ENCODE measurements at places on chromosomes 12 and 14. TPM values are rescaled to one million over a fixed set of nuclear protein-coding genes. Genes with fewer than 3 reads are reported as not detected.

GRCh38 chr14:35222872-35223466, 69.2 kb upstream of the PSMA6 start:
- H3K4me1 ChIP-seq: no peaks in the 10 kb centered on the region
- no peak for DNase-seq
- no peaks in the 10 kb centered on the region for H3K27me3 ChIP-seq
- H3K4me3 ChIP-seq: no peak overlapping the region

DNA sequence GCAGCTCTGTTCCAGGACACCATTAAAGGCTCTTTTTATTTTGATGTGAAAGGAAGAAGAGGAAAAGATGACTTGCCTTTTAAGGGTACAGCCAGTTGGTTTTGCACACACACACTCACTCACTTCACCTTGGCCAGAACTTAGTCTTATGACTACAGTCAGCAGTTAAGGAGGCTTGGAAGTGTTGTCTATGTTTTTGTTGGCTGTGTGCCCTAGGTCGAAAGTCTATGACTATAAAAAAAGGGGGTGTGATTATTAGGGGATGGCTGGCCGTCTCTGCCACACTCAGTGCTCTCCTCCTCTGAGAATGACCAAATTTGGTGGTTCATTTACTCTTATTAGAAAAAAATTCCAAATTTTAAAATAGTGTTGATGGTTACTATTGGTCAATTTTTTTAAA, 139.5 kb upstream of the OTX2 start:
- no peaks in the 10 kb centered on the region for H3K36me3 ChIP-seq
- no peak overlapping the region for H3K4me3 ChIP-seq
- no peaks in the 10 kb centered on the region for H3K4me1 ChIP-seq

DNA sequence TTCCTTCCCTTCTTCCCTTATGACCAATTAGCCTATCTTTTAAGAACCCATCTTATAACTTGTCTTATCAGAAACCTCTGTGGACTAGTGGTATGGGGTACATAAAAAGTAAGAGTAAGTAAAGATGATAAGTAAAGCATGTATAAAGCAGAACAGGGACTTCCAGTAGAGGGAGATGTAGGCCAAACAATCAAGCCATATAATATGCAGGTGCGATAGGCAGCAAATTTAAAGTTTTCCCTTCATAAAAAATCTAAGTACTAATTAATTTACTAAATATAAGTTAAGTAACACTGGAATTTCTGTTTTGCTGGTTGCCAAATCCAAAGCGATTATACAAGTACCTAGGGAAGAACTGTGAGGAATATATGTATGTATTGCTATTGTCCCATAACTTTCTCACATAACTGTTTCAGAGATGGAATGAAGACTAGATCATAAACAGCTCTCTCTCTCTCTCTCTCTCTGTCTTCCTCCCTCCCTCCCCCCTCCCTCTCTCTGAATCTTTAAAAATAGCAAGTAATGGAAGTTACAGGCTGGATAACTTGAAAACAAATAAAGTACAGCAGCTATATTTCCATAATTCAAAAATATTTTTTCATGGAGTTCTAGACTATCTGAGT, 25.7 kb downstream of the METTL25 start:
- H3K27ac ChIP-seq: no peak overlapping the region
- DNase-seq: no peak
- H3K4me3 ChIP-seq: no peak overlapping the region
- H3K36me3 ChIP-seq: no peaks in the 10 kb centered on the region
- H3K4me1 ChIP-seq: no peaks in the 10 kb centered on the region

GRCh38 chr12:46657453-46658411, 168.1 kb downstream of the SLC38A4 start:
- no peak for DNase-seq
- H3K36me3 ChIP-seq: no peaks in the 10 kb centered on the region
- no peak overlapping the region for H3K4me3 ChIP-seq
- H3K27ac ChIP-seq: no peak overlapping the region
- H3K4me1 ChIP-seq: peaks cover 6% of the 10 kb centered on the region
- no peaks in the 10 kb centered on the region for H3K27me3 ChIP-seq

DNA sequence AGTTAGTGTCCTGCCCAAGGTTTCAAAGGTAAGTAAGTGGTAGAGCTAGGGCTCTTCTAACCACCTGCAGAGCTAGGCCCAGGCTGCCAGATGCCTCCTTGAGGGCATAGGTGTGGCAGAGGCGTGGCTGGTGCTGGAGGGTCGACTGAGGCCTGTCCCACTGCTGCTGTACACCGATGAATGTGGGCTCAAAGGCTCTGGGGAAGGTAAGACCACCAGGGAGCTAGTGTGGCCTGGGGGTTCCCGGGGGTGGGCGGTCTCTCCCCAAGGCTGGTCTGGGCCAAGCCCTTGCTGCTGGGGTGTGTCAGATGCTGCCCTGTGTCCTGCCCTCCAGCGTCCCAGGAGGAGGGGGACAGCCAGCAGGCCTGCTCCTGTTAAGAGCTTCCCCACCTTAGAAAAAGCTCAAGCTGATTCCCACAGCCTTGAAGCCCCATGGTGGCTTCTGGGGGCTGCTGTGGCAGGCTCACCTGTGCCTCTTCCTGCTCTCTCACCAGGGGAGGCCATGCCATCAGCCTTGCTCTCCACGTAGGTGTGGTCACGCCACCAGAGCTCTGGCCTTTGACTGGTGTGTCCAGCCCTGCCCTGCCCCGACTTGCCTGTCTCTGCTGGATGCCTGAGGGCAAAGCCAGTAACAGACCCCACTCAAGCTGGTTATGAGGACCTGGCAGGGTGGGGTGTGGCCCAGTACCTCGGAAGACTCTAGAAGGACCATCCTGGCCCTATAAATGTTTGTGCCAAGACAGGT, 36.8 kb downstream of the SH2B3 start:
- DNase-seq: no peak
- peaks cover 4% of the 10 kb centered on the region for H3K4me1 ChIP-seq
- no peak overlapping the region for H3K4me3 ChIP-seq
- no peaks in the 10 kb centered on the region for H3K36me3 ChIP-seq
- H3K27me3 ChIP-seq: no peaks in the 10 kb centered on the region
- peak overlapping the region; percentile 77 for H3K27ac ChIP-seq

Gene NRIP2
- total RNA-seq: 0.16 TPM

Gene MLXIP
- 31.1 TPM for total RNA-seq

Gene SOAT2
- 0.33 TPM for total RNA-seq

Gene SRGAP1
- total RNA-seq: 29.3 TPM

All from breast epithelium (tissue), 4 donors.